ENCODE measurements at places on chromosomes 5 and 9. TPM values are rescaled to one million over a fixed set of nuclear protein-coding genes. Genes with fewer than 3 reads are reported as not detected.

Gene CMBL
- total RNA-seq: 4.0 TPM

Gene HAUS6
- 9.4 TPM for total RNA-seq

Gene FIBCD1
- 20.2 TPM for total RNA-seq

Gene SLC34A1
- not detected for total RNA-seq

Gene PCDHGB2
- total RNA-seq: 2.5 TPM

Gene RNF130
- total RNA-seq: 49.8 TPM

Gene SPINK6
- total RNA-seq: not detected

DNA sequence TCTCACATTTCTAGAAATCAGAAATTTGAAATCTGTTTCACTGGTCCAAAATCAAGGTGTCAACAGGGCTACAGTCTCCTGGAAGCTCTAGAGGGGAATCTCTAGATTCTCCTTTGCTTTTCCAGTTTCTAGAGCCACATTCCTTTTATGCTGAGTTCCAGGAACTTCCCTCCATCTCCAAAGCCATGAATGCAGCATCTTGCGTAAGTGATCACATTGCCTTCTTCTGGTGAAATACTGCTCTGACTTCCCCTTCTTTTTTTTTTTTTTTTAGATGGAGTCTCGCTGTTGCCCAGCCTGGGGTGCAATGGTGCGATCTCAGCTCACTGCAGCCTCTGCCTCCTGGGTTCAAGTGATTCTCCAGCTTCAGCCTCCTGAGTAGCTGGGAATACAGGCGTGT is 23.8 kb downstream of the GDA start:
- DNase-seq: no peak

DNA sequence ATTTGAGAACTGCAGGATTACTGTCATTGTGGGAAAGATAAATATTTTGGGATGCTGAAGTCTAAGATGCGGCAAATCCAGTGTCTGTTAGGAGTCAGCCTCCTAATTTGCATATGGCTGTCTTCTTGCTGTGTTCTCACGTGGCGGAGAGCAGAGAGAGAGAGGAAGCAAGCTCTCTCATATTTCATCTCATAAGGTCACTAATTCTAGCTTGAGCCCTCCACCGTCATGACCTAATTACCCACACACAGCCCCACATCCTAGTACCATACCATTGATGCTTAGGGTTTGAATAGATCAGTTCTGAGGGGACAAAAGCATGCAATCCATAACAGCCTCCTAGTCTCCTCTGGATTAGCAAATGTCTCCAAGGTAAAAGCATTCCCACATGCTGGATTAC is 124.5 kb downstream of the CDH12 start:
- no peak for DNase-seq

DNA sequence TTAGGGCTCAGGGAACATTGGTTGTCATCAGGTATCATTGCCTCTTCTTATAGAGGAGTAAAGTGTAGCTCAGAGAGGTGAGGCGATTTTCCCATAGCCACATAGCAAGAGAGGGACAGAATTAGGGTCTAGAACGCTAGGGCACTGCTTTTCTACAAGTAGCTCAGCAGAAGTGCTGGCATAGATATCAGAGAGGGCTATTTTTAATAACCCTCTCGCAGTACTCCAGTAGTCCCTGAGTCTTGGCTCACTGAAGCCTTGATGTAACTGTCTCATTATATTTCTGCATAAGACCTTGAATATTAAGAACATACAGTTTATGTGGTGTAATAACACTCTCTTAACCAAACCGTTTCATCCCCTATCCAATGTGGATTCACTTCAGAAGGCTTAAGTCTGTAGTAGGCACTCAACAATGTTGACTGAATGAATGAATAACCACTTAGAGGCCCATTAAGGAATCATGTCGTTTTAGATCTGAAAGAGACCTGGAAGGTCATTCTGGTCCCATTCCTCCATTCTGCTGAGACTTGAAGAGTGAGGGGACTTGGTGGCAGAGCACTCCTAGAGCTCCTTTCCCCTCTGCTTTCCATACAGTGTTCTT is 4.7 kb upstream of the FRMPD1 start:
- no peak for DNase-seq

DNA sequence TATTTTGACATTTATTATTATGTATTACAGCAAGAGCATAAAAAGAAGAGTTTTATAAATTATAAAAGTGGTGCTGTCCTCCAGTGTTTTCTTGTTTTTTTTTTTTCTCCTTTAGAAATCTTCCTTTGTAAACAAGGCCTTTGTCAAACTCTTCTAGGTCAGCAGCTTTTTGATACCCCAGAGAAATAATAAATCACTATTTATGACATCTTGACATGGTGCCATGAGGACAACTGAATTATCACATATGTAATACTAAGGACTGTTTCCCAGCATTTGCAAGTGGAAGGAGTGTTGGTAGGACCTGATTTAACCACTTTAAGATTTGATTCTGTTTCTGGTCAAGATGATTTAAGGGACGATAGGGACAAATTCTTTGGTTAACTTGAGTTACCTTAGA is 4.6 kb downstream of the SMARCA2 start:
- no peak for DNase-seq

DNA sequence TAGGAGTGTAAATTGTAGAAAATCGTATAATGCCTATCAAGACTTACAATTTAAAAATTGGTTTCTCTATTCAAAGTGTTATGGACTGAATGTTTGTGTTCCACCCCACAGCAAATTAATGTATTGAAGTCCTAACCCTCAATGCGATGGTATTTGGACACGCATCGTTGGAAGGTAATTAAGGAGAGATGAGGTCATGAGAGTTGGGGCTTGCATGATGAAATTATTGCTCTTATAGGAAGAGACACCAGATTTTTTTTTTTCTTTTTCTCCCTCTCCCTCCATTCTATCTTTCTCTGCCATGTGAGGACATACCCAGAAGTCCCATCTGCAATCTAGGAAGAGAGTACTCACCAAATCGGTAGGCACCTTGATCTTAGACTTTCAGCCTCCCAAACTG is 189.2 kb downstream of the MAN2A1 start:
- DNase-seq: no peak

- peak; percentile 82 for DNase-seq
Observed at GRCh38 chr5:135343413-135343812, 55.6 kb downstream of the MACROH2A1 start.

GRCh38 chr9:126159430-126160060 is 167.1 kb upstream of the MVB12B start:
- DNase-seq: no peak

- peak; percentile 81 for DNase-seq
Observed at GRCh38 chr9:81410201-81410600, 279.1 kb downstream of the TLE1 start.

DNA sequence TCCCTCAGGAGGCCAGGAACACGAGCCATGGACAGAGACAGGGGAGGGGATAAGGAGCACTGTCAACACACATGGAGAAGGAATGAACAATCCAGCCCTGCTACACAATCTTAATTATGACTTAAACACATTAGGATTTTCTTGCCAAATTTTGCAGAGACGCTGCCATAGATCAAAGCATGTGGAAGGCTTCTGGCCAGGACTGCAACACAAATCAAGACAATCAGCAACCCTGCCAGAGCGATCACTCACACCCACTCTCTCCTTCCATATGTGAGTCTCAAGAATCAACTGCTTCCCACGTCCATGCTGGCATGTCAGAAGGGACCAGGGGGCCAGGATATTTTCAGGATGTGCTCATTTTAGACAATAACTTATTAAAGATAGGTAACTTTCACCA is 85.6 kb downstream of the ROR2 start:
- DNase-seq: peak; percentile 16

DNA sequence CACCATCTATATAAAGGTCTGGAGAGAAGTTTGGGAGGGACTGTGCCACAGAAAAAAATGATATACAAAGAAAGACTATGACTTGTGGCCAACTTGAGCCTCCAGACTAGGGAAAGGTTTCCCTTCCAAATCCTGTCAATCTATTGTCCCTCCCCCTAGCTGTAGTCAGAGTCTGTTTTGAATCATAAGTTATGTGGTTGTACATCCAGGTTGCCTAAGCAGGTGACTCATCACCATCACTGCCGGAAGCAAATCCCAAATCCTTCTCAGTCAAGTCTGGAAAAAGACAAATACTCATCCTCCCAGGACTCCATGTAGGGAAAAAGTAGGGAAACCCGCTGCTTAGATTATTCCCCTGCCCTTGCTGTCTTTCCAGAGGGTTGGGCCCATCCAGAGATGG is 235.7 kb downstream of the CDK5RAP2 start:
- DNase-seq: peak; percentile 84

DNA sequence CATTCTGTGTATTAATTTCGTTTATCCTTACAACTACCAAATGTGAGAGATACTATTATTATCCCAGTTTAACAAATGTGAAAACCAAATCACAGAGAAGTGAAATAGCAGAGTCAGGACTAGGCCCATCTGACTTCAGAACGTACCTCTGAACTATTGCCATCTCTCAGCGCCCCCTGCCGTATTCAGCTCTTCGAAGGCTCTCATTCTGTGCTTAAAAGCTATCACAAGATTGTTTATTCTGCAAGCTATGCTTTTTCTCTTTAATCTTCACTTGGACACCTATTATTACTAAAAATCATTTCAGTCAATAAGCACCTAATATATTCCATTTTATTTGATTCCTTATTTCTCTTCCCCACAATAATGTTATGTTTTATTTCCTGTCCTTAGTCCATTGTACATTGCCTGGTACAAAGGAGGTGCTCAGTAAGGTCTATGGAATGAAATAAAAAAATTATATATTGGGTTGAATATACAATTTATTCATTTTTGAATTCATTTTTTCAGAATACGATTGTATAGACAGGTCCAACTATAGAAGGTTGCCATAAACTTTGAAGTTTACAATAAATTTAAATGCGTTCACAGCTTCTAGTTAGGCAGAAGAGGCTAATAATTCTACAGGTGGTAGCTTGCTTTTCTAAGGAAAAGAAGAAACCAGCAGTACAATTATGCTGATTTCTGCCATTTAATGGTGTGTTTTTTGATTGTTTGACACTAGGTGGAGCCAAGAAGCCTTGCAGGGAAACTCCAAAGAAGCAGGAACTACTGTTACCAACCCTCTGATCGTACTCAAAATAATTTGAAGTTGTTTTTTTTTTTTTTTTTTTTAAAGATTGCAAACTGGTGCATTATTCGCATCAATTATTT is 202.2 kb upstream of the DMRTA1 start:
- DNase-seq: peak; percentile 78

DNA sequence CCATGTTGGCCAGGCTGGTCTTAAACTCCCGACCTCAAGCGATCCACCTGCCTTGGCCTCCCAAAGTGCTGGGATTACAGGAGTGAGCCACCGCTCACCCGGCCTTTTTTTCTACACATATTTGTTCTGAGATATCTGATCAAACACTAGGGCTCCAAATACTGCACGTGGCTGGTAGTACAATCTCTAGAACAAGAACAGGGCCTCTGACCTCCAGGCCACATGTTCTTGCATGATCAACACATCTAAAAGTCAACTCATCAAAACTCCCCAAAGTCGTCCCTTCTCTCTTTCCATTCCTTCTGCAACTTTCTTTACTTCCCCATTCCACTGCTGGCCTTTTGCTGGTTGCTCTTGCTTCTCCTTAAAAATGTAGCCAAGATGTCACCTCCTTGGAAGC is 113.3 kb upstream of the LHFPL2 start:
- no peak for DNase-seq

DNA sequence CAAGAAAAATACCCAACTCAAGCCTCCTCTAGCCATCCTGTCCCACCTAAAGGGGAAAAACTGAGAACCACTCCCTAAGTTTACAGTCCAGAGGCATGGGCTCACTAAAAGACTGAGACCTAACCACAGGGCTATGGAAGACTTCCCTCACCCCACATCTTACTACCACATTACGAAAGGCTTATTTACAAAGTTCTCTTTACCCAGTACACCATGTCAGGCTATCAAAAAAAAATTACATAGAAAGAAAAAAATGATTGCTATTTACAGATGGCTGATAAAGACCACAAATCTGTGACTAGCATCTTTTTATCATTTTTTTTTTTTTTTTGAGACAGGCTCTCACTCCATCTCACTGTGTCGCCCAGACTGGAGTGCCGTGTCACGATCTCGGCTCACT is 69.7 kb upstream of the TNPO1 start:
- no peak for DNase-seq

GRCh38 chr9:19074229-19074628 is 25.0 kb downstream of the RRAGA start:
- no peak for DNase-seq

- DNase-seq: no peak
Observed at GRCh38 chr9:87602933-87603643, 105.4 kb downstream of the DAPK1 start.

Measured in GM23248 (cell line).